ENCODE measurements at places on chromosomes 11 and 22.

GRCh38 chr22:49429066-49429465, 398.6 kb downstream of the BRD1 start:
- DNase-seq: no peak

GRCh38 chr22:36465232-36466021, 16.0 kb downstream of the TXN2 start:
- DNase-seq: no peak

DNA sequence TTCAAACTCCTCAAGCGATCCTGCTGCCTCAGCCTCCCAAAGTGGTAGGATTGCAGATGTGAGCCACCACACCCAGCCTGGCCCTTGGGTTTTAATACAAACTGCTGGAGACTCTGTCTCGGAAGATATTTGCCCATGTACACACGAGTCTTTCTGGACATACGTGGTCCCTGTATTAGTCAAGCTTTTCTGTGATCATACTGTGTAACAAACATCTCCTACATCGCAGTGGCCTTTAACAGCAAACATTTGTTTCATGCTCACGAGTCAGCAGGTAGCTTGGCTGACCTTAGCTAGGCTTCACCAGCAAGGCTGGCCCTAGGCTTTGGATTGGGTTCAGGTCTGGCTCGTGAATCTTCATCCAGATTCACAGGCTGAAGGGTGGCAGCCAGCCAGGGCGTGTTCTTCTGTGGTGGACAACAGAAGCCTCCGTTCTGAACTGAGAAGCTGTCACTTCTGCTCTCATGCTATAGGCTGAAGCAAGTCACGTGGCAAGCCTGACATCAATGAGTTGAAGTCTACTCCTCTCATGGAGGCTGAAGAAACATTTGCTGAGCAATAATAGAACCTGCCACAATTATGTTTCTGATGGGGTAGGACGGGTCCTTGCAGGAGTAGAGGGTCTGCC, 8.8 kb downstream of the KIAA1671 start:
- DNase-seq: no peak

DNA sequence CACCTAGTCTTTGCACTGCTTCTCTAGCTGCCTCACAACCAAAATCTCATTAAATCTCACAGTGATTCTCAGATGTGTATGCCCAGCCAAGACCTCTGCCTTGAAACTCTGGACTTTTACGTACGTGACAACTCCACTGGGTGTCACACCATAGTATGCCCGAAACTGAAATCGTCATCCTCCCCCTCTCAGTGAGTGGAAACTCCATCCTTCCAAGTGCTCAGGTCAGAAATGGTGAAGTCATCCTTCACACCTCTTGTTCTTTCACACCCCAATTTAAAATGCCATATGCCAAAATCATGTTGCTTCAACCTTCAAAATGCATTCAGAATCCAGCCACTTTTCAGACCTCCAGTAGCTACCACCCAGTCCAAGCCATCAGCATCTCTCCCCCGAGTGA, 42.5 kb downstream of the SFI1 start:
- DNase-seq: no peak

DNA sequence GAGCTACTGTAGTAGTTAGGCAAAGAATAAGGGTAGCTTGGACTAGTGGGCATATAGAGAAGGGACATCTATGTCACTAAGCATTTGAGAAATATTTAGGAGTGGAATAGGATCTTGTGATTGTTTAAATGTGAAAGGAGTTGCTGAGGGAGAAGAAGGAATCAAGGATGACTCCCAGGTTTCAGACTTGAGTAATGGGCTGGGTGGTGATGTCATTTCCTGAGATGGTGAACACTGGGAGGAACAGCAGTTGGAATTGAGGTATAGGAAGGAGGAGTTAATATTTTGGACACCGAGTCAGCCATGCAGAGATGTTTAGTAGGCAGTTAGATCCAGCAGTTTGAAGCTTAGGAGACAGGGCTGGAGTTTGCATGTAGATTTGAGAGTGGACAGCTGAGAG, 40.1 kb downstream of the REXO2 start:
- no peak for DNase-seq

All from WERI-Rb-1 (cell line).